ENCODE measurements at places on chromosomes 3 and 15. TPM values are rescaled to one million over a fixed set of nuclear protein-coding genes. Genes with fewer than 3 reads are reported as not detected.

GPR156 gene
- total RNA-seq, result 0.39 TPM

ZNF860 gene
- 8.9 TPM for total RNA-seq

B3GNT5 gene
- total RNA-seq, result 22.8 TPM

RTP1 gene
- not detected for total RNA-seq

IQCB1 gene
- total RNA-seq, result 20.1 TPM

PP2D1 gene
- total RNA-seq, result not detected

CACNA1D gene
- 23.0 TPM for total RNA-seq

GPR160 gene
- 0.18 TPM for total RNA-seq

THBS1 gene
- 61.9 TPM for total RNA-seq

GPR149 gene
- not detected for total RNA-seq

NDUFB5 gene
- total RNA-seq, result 142 TPM

GOLGA8J gene
- 0.44 TPM for total RNA-seq

SLC9C1 gene
- not detected for total RNA-seq

SKOR1 gene
- 0.21 TPM for total RNA-seq

GABRG3 gene
- not detected for total RNA-seq

DENND4A gene
- total RNA-seq, result 14.4 TPM

IREB2 gene
- 71.7 TPM for total RNA-seq

CDHR4 gene
- not detected for total RNA-seq

PLSCR5 gene
- total RNA-seq, result not detected

PDIA5 gene
- 53.6 TPM for total RNA-seq

TSPAN3 gene
- total RNA-seq, result 130 TPM

LRRN1 gene
- total RNA-seq, result 0.13 TPM

ZWILCH gene
- 39.9 TPM for total RNA-seq

MIX23 gene
- 61.7 TPM for total RNA-seq

FES gene
- total RNA-seq, result 0.64 TPM

LMCD1 gene
- total RNA-seq, result 24.8 TPM

SYNPR gene
- not detected for total RNA-seq

FRMD4B gene
- total RNA-seq, result 0.90 TPM

SLC6A11 gene
- not detected for total RNA-seq

PCOLCE2 gene
- total RNA-seq, result 14.6 TPM

TMEM40 gene
- total RNA-seq, result 1.3 TPM

HIGD2B gene
- 0.21 TPM for total RNA-seq

CHCHD4 gene
- total RNA-seq, result 13.8 TPM

FMN1 gene
- 3.9 TPM for total RNA-seq

FBXW12 gene
- total RNA-seq, result not detected

FETUB gene
- total RNA-seq, result not detected

FRMD5 gene
- total RNA-seq, result 18.3 TPM

SPSB4 gene
- 0.05 TPM for total RNA-seq

All from Panc1 (cell line).